ENCODE measurements at places on chromosomes 13 and 19.

- no peak for DNase-seq
Observed at GRCh38 chr19:7894612-7895309, 6.5 kb downstream of the LRRC8E start.

GRCh38 chr13:35470671-35471661 lies 5.5 kb downstream of the MAB21L1 start:
- no peak for DNase-seq

DNA sequence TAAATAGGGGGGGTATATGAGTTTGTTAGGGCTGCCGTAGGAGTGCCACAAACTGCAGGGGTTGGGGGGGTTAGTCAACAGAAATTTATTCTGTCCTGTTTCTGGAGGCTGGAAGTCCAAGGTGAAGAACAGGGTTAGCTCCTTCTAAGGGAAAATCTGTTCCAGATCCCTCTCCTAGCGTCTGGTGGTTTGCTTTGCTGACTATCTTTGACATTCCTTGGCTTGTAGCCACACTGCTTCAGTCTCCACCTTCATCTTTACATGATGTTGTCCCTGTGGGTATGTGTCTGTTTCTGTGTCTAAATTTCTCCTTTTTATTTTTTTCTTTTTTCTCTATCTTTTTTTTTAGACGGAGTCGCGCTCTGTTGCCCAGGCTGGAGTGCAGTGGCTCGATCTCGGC lies 8.1 kb upstream of the ICAM1 start:
- no peak for DNase-seq

DNA sequence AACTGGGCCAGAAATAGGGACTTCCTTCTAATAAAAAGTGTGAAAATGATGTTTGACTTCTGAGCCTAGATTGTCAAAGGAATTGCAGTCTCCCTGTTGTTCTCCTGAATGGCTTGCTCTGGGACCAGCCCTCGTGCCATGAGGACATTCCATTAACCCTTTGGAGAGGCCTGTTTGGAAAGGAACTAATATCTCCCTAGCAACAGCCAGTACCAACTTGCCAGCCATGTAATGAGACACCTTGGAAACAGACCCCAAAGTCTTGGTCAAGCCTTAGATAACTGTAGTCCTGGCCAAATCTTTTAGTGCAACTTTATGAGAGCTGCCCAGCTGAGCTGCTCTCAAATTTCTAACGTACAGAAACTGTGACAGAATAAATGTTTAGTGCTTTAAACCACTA lies 8.2 kb upstream of the SIAH3 start:
- no peak for DNase-seq

DNA sequence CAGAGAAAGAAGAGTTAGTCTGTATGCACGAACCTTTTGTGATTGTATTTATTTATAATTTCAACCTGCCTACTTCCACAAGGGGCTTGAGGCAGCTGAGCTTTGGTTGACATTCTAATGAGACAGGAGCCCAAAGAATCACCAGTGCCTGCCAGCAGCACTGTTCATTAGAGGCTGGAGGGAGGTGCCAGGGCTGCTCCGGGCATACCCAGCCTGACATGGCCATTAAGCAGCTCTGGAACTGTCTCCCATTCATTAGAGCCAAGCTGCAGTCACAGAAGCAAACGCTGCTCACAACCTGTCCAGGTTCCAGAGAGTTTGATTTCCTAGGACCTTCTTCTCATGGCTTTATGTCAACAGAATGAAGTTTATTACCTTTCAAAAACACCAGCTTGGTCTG lies 425.5 kb downstream of the RFC3 start:
- no peak for DNase-seq

DNA sequence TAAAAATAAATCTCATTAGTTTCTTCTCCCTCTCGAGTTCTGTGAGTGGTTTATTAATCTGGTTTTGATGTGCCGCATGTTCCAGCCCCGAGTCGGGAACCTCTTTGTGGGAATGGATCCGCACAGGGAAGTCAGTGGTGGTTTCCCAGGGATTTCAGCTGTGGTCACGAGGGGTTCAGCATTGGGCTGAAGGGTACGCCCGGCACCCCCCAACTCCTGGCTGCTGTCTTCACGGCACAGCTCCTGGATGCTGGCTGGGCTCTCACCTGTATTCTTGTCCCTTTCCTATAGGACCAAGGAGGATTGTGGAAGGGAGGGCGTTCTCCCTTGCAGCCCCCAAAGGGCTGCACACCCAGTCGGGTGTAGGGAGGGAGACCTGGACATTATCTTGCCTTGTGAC lies 167.8 kb downstream of the ZNF536 start:
- DNase-seq: no peak

GRCh38 chr13:44281252-44282000 lies 92.2 kb upstream of the SERP2 start:
- no peak for DNase-seq

DNA sequence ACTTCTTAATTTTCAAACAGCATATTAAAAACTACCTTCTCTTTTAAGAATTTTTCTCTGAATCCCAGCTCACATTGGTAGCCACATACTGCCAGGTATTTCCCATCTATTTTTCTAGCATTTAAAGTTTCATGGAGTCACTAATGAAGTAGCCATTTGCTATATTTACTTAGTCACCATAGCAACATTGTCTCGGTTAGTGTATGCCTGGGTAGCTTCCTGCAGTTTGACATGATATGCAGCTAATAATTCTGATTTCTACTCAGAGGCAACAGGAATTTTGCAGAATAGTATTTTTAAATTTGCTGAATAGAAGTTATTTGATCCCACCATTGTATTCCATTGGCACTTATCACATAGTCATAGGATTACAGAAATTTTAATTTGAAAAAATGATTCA lies 30.9 kb upstream of the KCTD4 start:
- DNase-seq: no peak

DNA sequence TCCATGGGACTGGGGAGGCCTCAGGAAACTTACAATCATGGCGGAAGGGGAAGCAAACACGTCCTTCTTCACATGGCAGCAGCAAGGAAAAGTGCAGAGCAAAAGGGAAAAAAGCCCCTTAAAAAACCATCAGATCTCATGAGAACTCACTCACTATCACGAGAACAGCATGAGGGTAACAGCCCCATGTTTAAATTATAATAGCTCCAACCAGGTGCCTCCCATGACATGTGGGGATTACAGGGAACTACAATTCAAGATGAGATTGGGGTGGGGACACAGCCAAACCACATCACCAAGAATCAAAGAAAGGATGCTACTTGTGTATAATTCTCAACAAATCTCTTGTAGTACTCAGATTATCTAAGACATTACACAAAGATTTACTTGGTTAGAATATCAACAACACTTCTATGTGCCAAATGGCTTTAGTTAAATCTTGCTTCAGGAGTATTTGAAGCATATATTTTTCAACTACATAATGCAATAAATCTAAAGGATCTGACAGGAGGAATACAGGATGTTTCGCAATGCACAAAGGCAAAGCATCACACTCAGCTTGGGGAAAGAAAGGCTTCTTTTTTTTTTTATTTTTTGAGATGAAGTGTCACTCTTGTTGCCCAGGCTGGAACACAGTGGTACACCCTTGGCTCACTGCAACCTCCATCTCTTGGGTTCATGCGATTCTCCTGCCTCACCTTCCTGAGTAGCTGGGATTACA lies 180.0 kb downstream of the LHFPL6 start:
- DNase-seq: no peak

- DNase-seq: no peak
Observed at GRCh38 chr13:109157275-109157674, 527.9 kb downstream of the MYO16 start.

DNA sequence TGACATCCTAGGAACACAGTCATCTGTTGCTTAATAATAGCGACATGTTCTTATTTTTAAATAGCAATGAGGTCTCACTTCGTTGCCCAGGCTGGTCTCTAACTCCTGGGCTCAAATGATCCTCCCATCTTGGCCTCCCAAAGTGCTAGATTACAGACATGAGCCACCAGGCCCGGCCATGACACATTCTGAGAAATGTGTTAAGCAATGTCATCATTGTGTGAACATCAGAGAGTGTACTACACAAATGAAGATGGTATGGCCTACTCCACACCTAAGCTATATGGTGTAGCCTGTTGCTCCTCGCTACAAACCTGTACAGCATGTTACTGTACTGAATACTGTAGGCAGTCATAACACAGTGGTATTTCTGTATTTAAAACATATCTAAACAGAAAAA lies 24.6 kb upstream of the GARRE1 start:
- DNase-seq: no peak

Measured in GM19239 (cell line).